ENCODE measurements at places on chromosomes 3 and 15.

- DNase-seq: no peak
These were observed 76.8 kb downstream of the VGLL4 start for GRCh38 chr3:11566916-11567315.

- no peak for DNase-seq
These were observed 418.8 kb upstream of the ALCAM start for GRCh38 chr3:104947943-104948342.

DNA sequence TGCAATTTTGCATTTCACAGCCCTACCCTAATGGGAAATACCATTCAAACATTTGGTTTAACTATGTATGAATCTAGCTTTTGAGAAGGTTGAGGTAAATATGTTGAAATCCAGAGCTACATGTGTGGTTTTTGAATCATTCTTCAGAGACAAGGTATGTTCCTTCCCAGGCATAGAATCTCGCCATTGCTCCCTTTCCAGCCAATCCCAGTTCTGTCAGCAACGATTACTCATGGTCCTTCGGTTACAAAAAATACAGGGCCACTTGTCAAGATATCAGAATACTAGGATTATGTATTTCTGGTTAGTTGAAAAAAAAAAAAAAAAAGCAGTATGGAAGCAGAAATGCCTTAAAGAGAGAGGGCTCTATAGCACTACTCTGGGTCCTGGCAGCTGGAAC is 182.4 kb downstream of the RBMS3 start:
- DNase-seq: no peak

DNA sequence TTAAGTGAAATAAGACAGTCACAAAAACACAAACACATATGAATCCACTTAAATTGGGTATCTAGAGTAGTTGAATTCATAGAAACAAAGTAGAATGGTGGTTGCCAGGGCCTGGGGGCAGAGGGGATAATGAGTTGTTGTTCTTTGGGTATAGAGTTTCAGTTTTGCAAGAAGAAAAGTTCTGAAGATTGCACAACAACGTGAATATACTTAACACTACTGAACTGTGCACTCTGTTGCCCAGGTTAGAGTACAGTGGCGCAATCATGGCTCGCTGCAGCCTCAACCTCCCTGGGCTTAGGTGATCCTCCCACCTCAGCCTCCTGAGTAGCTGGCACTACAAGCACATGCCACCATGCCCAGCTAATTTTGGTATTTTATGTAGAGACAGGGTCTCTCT is 14.9 kb downstream of the GRAMD2A start:
- no peak for DNase-seq

- no peak for DNase-seq
These were observed 9.5 kb downstream of the RPSA start for GRCh38 chr3:39415983-39416382.

- peak; percentile 28 for DNase-seq
These were observed 68.7 kb downstream of the TRAK1 start for GRCh38 chr3:42159706-42160472.

GRCh38 chr15:91508633-91509032 is 344.9 kb upstream of the SLCO3A1 start:
- no peak for DNase-seq

All from AG10803 (cell line).